ENCODE measurements at places on chromosomes 1 and 21. TPM values are rescaled to one million over a fixed set of nuclear protein-coding genes. Genes with fewer than 3 reads are reported as not detected.

DNA sequence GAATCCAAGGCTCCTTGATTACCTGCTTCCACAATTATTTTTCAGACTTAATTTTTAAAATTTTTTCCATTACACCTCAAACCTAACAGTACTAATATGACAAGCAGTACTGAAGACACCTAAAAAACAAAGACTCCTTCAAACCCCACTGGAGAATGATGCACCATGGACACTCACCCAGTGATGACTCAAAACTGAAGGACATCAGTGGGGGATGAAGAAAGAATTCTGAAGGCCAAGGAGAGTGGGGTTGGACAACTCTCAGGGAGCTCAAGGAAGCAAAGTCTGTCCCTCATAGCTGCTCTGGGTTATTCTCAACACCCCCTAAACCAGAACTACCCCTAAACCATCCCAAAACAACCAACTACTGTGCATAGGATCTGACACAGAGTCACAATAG lies 2.4 kb upstream of the ARHGAP29 start:
- no peak for DNase-seq

SMG5 gene
- 15.9 TPM for total RNA-seq

DNA sequence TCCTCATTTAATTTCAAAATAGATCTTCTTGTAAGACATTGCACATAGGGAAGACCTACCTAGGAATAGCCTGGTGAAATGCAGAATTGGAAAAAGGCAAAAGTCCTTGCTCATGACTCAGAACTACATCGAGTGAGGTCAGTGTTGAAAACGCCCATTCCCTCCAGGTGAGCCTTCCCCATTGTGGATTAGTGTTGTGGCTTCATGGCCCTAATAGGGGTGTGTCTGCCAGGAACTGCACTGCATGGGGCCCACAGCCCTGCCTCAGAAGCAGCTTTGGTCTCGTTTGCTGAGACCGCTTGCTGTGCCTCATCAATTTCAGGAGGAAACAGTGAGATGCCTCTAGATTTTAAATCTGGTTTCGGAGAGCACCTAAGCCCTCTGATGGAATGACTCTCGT lies 17.0 kb downstream of the TFF3 start:
- no peak for DNase-seq

MFAP2 gene
- total RNA-seq: 8.0 TPM

DNA sequence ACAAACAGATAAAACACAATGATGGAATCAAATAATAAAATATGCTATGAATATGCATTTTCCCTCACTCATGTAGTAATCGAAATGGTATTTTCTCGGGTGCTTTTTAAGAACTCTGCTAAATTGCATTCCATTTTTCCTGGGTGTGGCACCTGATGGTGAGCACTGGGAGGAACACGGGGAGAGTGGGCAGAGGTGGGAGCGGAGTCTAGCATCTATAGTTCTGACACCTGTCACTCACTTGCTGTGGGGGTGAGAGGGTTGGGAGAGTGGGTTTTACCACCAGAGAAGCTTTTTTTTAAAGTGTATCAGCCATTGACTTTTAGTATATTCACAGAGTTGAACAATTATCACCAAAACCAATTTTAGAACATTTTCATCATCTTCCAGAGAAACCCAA lies 73.4 kb upstream of the PGBD5 start:
- no peak for DNase-seq

DNA sequence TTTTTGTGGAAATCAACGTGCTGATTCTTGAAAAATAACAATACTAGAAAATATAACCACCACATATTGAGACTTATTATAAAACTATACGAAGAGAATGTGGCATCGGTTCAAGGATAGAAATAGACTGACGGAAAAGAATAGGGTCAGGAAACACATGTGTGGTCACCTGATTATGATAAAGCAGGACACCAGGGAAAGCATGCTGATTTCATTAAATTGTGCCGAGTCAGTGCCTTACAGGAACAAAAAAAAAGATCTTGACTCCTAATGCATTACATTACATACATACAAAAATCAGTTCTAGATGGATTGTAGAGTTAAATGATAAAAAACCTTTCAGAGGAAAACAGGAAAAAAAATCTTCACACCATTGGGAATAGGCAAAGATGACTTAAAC lies 43.5 kb upstream of the SERPINC1 start:
- DNase-seq: no peak

DNA sequence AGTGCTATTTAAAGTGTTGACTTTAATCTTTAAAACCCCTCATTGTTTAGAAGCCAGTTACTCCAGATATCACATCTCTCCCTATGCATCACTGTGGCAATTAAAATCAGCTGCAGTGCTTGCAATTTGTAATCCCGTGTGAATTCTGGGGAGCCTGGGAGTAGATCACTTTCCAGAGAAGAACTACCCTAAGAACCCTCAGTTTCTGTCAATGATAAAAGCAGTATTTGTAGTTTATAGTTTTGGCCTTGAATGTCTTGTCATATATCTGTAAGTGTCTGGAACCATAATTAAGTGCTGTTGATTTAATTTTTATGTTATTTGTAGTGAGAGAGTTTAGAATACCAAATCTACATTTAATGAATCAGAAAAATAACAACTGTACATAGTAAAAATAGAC lies 5.5 kb upstream of the SPAG17 start:
- DNase-seq: no peak

LMOD1 gene
- 4.5 TPM for total RNA-seq

Measured in pancreas (tissue), 10 donors.